Dermis lymphatic vessel endothelial cell (primary cell): ENCODE measurements at places on chromosomes 3 and 15. TPM values are rescaled to one million over a fixed set of nuclear protein-coding genes. Genes with fewer than 3 reads are reported as not detected.

Gene BSN
- under 0.01 and 0.09 TPM in 2 replicates for total RNA-seq

Gene FANCD2OS
- total RNA-seq, result not detected in 2 replicates

Gene GOLGA6L7
- total RNA-seq, result not detected in 2 replicates

Gene SNAPC5
- total RNA-seq, result 18.6 and 21.8 TPM in 2 replicates

Gene SERPINI2
- not detected in 2 replicates for total RNA-seq
